ENCODE measurements at places on chromosomes 1 and 21. TPM values are rescaled to one million over a fixed set of nuclear protein-coding genes. Genes with fewer than 3 reads are reported as not detected.
A peak's percentile ranks its signal among the peaks of the same experiment; 100 is the strongest.

GRCh38 chr1:182845894-182846293 lies 6.7 kb downstream of the DHX9 start:
- no peak for DNase-seq
- H3K27ac ChIP-seq = no peak overlapping the region
- H3K4me3 ChIP-seq = no peak overlapping the region
- H3K36me3 ChIP-seq = peaks cover 89% of the 10 kb centered on the region
- H3K27me3 ChIP-seq = no peaks in the 10 kb centered on the region
- H3K4me1 ChIP-seq = peaks cover 72% of the 10 kb centered on the region

DNA sequence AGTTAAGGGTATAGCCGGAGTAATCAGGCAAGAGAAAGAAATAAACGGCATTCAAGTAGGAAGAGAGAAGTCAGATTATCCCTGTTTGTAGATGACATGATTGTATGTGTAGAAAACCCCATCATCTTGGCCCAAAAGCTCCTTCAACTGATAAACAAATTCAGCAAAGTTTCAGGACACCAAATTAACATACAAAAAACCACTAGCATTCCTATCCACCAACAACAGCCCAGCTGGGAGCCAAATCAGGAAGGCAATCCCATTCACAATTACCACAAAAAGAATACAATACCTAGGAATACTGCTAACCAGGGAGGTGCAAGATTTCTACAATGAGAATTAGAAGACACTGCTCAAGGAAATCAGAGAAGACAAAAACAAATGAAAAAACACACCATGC lies 45.3 kb downstream of the MAST2 start:
- H3K27me3 ChIP-seq = no peaks in the 10 kb centered on the region
- no peak overlapping the region for H3K27ac ChIP-seq
- H3K36me3 ChIP-seq = peaks cover 24% of the 10 kb centered on the region
- H3K4me3 ChIP-seq = no peak overlapping the region

The CDC73 gene
- total RNA-seq = 51.8 TPM

The HOOK1 gene
- total RNA-seq = 4.0 TPM

The SAMSN1 gene
- 104 TPM for total RNA-seq

The FMO1 gene
- total RNA-seq = not detected

GRCh38 chr1:27102707-27103468 lies 52.0 kb downstream of the SLC9A1 start:
- H3K4me1 ChIP-seq = peaks cover 20% of the 10 kb centered on the region
- DNase-seq = peak; percentile 84
- H3K27ac ChIP-seq = peak overlapping the region; percentile 41
- H3K4me3 ChIP-seq = no peak overlapping the region

DNA sequence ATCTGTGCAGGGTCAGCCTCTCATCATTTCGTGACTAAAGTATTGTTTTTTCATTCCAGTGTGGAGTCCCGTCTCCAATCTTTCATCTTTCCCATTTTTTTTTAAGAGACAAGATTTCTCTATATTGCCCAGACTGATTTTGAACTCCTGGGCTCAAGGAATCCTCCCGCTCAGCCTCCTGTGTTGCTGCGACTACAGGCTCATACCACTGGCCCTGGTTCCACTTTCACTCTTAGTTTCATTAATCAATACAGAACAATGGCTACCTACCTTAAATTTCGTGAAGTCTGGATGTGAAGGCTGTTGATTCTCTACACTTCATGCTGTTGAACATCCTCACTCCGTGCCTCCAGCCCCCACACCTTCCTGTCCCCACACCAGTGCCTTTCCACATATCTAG lies 97.7 kb upstream of the GREM2 start:
- no peak overlapping the region for H3K4me3 ChIP-seq
- no peak overlapping the region for H3K27ac ChIP-seq

The IGFN1 gene
- total RNA-seq = not detected

DNA sequence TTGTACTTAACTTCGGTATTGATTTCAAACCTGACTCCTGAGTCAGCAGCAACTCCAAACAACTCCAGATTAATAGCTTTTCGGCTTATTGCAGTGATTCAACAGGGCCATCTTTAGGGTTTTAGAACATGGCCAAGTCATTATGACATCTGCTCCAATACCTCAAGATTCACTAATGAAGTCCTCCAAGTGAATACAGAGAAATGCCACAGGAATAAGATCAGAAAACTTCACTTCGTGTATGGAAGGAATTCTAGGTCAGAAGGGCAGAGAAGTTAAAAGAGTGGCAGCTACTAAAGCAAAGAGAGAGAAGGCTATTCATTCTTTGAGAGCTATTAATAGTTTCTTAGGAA lies 7.6 kb upstream of the C1orf116 start:
- no peak for DNase-seq
- peaks cover 9% of the 10 kb centered on the region for H3K27me3 ChIP-seq
- H3K4me3 ChIP-seq = no peak overlapping the region
- no peaks in the 10 kb centered on the region for H3K4me1 ChIP-seq
- H3K27ac ChIP-seq = no peak overlapping the region

GRCh38 chr1:39573736-39574624 lies 2.6 kb downstream of the PABPC4 start:
- H3K27me3 ChIP-seq = no peaks in the 10 kb centered on the region
- peak overlapping the region; percentile 92 for H3K4me3 ChIP-seq

- no peak overlapping the region for H3K27ac ChIP-seq
- H3K36me3 ChIP-seq = no peaks in the 10 kb centered on the region
- no peak for DNase-seq
- H3K4me3 ChIP-seq = no peak overlapping the region
These were observed 148.7 kb upstream of the SPAG17 start for GRCh38 chr1:118333601-118334210.

The SPRR3 gene
- not detected for total RNA-seq

- no peaks in the 10 kb centered on the region for H3K27me3 ChIP-seq
- no peak overlapping the region for H3K4me3 ChIP-seq
- no peak for DNase-seq
These were observed 103.7 kb downstream of the HS2ST1 start for GRCh38 chr1:87017998-87018672.

DNA sequence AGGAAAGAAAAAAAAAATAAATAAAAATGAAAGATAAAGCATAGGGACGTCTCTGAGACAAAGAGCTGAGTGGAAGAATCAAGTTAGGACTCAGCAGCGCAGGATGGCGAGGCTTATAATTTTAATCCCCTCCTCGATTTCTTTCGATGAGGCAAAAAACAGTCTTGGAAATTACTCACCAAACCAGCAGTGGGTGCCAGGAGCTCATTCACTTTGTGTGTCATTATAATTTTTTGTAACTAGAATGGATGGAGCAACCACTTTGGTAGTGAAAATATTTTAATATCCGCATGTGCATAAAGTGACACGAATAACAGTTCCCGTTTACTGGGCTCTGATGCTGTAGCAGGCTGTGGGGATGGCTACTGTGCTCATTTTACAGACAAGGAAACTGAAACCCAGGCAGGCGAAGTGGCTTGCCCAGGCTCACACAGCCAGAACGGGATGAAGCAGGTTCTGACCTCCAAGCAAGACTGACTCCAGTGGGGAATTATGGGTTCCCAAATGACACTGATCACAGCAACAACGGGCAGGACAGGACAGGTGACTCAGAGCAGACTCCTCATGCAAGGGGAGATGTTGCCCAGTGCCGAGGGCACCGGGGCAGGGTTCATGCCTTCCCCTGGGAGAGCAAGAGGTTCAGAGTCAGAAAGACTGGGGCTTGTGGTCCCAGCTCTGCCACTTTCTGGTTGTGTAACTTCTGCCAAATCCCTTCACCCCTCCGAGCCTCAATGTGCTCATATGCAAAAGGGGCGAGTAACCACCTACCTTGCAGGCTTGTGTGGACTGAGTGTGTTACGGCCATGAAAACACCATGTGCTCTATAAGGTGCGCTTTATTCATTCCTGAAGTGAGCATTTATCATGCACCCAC lies 63.6 kb downstream of the RUNX3 start:
- H3K4me3 ChIP-seq = no peak overlapping the region
- no peaks in the 10 kb centered on the region for H3K36me3 ChIP-seq
- no peak overlapping the region for H3K27ac ChIP-seq
- peak; percentile 13 for DNase-seq

- H3K4me1 ChIP-seq = peaks cover 23% of the 10 kb centered on the region
- H3K4me3 ChIP-seq = no peak overlapping the region
- peaks cover 15% of the 10 kb centered on the region for H3K36me3 ChIP-seq
- no peaks in the 10 kb centered on the region for H3K27me3 ChIP-seq
These were observed 56.5 kb downstream of the GATAD2B start for GRCh38 chr1:153866045-153866850.

- H3K4me3 ChIP-seq = no peak overlapping the region
- no peak overlapping the region for H3K27ac ChIP-seq
- peaks cover 16% of the 10 kb centered on the region for H3K4me1 ChIP-seq
- H3K36me3 ChIP-seq = peaks cover 55% of the 10 kb centered on the region
These were observed 39.7 kb downstream of the PCNT start for GRCh38 chr21:46363698-46364097.

GRCh38 chr21:44331650-44332307 lies 7.4 kb downstream of the CFAP410 start:
- H3K27me3 ChIP-seq = no peaks in the 10 kb centered on the region
- H3K4me3 ChIP-seq = no peak overlapping the region
- no peaks in the 10 kb centered on the region for H3K4me1 ChIP-seq
- no peak overlapping the region for H3K27ac ChIP-seq
- H3K36me3 ChIP-seq = peaks cover 4% of the 10 kb centered on the region

The LRRC8D gene
- 25.7 TPM for total RNA-seq

The KCNN3 gene
- total RNA-seq = not detected

GRCh38 chr1:158177700-158178450 lies 2.8 kb upstream of the CD1D start:
- no peak overlapping the region for H3K27ac ChIP-seq
- H3K36me3 ChIP-seq = no peaks in the 10 kb centered on the region
- DNase-seq = peak; percentile 22
- H3K4me1 ChIP-seq = peaks cover 19% of the 10 kb centered on the region
- no peak overlapping the region for H3K4me3 ChIP-seq

The SYNC gene
- not detected for total RNA-seq

- DNase-seq = no peak
- no peaks in the 10 kb centered on the region for H3K4me1 ChIP-seq
- H3K27ac ChIP-seq = no peak overlapping the region
- peaks cover 10% of the 10 kb centered on the region for H3K27me3 ChIP-seq
- H3K4me3 ChIP-seq = no peak overlapping the region
These were observed 115.0 kb downstream of the EPHB2 start for GRCh38 chr1:22825486-22826189.

DNA sequence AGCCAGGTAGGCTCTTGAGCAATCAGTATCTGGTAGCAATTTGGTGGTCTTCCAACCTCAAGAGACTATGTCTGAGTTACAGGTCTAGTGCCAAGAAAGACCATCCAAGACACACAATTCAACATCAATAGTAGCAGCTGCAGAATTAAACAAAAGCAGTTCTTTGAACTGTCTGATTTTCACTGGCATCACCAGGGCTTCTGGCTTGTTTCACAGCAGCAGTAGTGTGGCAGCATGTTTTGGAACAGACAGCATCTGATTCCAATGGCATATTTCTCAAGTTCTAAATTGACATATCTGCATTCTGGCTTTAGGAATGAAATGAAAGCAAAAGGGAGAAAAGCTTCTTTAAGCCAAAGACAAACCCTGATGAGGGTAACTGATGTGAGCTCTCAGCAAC lies 334.7 kb upstream of the PRMT6 start:
- H3K4me3 ChIP-seq = no peak overlapping the region
- no peaks in the 10 kb centered on the region for H3K4me1 ChIP-seq
- no peaks in the 10 kb centered on the region for H3K36me3 ChIP-seq

DNA sequence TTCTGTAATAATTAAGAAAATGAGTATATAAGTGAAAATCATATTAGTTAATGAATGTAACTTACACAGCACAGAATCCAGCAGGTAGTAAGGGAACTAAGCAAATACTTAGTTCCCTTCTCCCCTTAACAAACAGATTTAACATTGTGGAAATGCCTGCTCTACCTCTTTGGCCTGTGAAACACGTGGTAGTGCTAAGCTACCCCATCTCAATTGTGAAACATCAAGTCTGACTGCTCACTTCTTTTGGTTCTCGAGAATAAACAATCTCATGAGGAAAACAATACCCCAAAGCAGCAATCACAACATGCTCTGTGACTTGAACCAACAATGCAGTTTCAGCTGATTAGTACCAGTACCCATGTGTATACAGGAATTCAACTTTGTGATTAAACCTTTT lies 4.7 kb downstream of the MYSM1 start:
- no peaks in the 10 kb centered on the region for H3K27me3 ChIP-seq
- H3K36me3 ChIP-seq = peaks cover 52% of the 10 kb centered on the region
- H3K4me1 ChIP-seq = peaks cover 17% of the 10 kb centered on the region
- no peak for DNase-seq
- H3K4me3 ChIP-seq = no peak overlapping the region
- H3K27ac ChIP-seq = no peak overlapping the region

The EPHA2 gene
- not detected for total RNA-seq

GRCh38 chr1:179786815-179787685 lies 44.0 kb downstream of the FAM163A start:
- DNase-seq = no peak
- H3K4me3 ChIP-seq = no peak overlapping the region
- H3K27ac ChIP-seq = no peak overlapping the region
- no peaks in the 10 kb centered on the region for H3K4me1 ChIP-seq

DNA sequence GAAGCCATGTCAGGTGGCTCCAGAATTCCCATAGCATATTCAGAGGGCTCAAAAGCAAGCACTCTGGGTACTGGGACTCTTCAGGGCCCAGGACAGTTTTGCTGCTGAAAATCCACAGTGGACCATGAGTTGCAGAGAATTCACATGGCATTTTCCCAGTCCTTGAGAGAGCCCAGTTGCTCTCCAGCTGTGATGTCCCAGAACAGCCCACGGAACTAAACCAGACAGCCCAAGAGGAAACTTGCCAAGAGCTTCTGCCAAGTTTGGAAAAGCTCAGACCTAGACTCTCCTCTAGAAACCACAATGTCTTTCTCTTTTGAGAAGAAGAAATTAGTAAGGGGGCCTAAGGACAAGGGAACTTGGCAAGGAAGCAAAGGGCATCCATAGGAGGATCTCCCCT lies 69.4 kb downstream of the RGS2 start:
- no peak overlapping the region for H3K27ac ChIP-seq
- H3K4me1 ChIP-seq = peaks cover 3% of the 10 kb centered on the region
- H3K27me3 ChIP-seq = peaks cover 10% of the 10 kb centered on the region

DNA sequence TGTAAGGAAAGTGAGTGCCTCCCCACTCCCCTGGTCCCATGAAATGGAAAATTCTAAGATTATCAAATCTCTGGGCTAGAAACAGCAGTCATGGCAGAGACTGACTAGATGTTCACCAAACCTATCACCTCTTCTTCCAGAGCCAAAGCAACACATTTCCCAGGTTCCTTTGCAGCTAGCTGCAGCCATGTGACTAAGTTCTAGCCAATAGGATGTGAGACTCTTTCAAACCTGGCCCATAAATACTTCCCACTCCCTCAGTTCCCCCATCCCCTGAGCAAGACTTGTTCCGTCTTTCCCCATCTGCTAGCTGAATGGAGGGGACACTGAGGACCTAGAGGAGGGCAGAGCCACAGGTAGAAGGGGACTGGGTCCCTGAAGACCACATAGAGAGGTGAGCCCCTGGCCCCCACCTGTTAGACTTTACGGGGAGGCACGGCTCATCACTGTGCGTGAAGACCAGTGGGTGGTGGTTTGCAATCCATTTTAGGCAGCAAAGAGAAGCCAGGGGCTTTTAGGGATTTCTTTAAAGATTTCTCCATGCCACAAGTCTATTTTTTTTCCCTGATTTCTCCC lies 17.2 kb downstream of the FAM43B start:
- H3K4me1 ChIP-seq = peaks cover 3% of the 10 kb centered on the region
- H3K4me3 ChIP-seq = no peak overlapping the region
- H3K27ac ChIP-seq = no peak overlapping the region
